ENCODE measurements at places on chromosomes 16 and 17.
A peak's percentile ranks its signal among the peaks of the same experiment; 100 is the strongest.

DNA sequence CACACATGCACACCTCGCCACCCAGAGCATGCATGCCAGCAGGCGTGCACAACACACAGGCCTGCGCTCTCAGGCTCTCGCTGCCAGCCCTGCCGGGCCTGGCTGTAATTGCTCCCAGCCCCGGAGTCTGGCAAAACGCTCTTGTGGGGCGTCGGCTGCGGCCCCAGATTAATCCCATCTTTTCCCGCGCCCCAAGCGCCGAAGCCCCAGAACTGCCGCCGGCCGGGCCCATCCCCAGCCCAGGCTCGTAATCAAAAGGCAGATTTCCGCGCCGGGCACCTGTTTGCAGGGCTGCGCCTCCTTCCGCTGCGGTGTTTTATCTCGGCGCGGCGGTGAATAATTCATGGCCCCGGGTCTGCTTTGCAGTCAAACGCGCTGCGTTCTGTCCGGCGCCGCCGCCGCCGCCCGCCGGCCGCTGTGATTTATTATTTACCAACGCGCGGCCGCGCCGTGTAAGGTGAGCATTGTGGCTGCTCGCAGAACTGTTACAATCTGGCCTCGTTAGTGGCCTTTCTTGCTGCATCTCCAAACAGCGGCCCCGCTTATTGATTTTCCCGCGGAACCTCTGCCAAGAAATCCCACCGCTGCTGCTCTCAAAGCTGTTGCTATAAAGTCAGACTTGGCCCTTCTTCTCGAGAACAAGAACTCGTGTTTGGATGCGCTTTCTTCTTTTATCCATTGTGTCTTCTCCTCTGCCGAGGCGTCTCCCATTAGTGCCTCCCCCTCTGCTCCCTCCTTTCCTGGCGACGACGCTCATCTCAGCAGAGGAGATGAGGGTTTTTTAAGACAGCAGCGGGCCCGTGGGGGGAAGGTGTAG lies 126.1 kb downstream of the IRX5 start:
- no peak for DNase-seq

DNA sequence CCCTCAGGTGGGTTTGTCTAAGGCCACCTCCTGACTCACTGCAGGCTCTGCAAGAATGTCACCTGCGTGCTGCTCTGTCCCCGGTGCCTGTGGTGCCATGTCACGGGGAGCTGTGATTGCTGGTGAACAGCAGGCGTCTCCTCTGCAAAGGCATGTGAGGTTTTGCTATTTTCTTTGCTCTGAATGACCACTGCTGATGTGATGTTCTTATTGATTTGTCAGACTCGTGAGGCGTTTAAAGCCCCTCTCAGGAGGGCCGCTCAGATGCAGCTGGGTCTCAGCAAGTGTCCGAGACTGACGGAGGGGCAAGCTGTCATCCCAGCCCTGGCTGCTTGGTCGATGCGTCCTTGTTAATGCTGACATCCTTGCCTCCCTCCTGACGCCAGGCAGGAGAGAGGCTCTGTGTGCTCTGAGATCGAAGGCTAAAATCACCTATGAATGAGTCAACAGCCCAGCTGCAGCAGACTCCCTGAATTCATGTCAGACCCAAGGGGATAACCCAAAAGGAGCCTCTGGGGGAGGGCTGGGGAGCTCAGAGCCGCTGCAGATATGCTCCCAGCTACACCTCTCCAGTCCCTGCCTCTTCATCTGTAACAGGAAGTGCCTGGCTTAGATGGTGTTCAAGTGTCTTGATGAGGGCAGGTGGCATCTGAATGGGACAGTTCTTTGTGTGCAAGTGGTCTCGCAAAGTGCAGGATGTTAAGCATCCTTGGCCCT lies 11.8 kb upstream of the PEMT start:
- no peak for DNase-seq

DNA sequence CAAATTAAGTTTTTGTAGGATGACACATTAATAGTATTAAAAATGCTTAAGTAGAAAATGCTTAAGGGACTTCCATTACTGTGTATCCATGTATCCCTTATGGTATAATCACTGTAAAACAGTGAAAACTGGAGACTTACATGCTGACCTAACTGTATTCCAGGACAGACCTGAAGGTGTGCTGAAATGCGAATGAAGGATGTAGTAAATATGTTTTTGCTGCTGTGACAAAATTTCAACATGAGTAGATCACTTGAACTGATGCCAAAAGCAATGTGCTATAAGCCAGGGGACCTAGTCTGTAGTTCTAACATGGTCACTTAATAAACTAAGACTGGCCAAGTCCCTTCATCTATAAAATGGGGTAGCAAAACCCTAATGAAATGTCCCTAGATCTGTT lies 142.0 kb upstream of the CORO6 start:
- DNase-seq = no peak

DNA sequence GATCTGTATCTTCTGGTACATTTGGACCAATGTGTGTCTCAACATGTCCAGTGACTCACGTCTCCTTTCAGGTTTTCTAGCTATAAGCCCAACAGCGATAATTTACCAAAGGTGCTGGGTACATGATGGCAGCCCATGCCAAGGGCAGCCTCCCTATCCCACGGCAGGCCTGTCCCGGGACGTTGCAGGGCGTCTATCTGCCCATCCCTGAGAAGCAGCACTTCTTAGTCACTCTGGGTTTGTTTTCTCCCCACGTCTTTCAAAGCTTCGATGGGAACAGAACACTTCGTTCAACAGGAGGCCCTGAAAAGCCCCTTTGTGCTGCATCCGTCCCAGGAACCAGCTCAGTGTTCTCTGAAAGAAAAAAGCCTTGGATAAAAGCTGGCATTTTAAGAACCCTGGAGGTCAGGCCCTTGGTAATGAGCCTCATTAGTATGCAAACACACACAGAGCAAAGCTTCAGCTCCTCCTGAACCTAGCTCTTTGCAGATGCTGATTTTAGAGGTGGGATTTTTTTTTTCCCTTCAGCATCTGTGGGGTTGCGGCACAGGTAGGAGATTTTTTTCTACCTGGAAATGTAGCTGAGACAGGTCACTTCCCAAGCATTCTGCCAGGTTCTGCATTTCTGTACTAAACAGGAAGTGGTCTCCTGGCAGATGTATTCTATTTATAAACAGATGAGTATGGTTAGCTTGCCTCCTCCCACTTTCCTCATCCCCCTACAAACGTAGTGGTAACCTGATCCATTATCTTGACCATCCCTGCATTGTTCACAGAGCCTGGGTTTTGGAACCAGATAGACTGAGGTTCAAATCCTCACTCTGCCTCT lies 17.5 kb upstream of the MT4 start:
- DNase-seq = no peak

DNA sequence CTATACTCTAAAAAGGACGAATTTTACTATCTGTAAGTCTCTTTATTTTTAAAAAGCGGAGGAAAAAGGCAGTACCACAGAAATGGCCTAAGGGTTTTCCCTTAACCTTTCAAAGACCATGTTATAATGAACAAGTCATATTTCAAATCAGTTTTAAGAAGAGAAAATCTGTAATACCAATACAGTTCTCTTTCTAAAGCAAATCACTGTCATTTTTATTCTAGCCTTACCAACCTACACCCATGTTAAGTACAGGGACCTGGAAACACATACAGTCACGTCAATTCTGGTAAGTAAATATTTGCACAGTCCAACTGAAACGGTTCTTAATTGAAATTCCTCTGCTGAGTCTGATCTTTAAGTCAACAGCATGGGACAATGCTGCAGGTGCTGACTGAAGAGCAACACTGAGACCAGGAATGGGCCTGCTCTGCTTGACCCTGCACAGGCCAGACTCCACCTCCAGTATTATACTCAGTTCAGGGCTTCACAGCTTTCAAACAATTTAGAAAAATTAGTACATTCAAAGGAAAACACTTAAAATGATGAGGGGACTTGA lies 20.2 kb downstream of the MBTPS1 start:
- no peak for DNase-seq

- DNase-seq = no peak
Observed at GRCh38 chr16:85861095-85861825, 37.7 kb upstream of the IRF8 start.

- DNase-seq = no peak
Observed at GRCh38 chr16:57947261-57947660, 23.7 kb downstream of the CNGB1 start.

GRCh38 chr17:12104831-12105230 lies 84.2 kb downstream of the MAP2K4 start:
- DNase-seq = no peak

GRCh38 chr17:65254166-65254565 lies 117.0 kb downstream of the RGS9 start:
- no peak for DNase-seq

- no peak for DNase-seq
Observed at GRCh38 chr17:64117981-64118979, 11.7 kb downstream of the ERN1 start.

GRCh38 chr17:69245617-69246016 lies 17.0 kb upstream of the ABCA10 start:
- no peak for DNase-seq

DNA sequence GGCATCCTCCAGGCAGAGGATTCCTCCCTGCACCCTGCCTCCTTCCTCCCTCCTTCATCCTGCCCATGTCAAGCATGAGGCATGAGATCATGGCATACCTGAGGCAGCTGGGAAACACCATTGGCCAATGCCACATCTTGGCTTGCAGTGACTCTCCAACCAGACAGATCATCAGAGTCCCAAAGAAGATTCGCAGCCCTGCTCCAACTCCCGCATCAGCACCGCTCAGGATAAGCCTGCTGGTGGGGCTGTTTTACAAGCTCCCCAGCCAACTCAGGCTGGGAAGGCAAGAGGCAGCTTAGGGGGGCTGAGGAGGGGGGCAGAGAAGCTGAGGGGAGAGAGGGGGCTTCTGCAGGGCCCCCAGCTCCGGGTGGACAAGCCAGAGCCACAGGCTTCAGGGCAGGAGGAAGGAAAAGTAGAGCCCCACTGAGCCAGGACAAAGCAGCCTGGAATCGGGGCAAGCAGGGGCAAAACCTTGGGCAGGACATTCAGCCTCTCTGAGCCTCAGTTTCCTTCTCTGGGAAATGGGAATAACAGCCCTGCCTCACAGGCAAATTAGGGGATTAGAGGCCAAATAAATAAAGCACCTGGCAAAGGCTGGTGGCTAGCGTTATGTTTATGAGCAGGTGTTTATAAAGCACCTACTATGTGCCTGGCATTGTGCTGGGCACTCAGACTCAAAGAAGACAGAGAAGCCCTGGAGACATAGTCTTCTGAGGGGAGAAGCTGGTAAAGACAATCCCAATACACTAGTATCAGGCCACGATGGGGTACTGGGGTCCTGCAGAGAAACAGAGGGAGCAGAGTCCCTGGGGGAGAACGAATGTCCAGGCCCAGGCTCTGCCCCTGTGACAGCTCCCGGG lies 88.1 kb downstream of the GOSR1 start:
- DNase-seq = no peak

DNA sequence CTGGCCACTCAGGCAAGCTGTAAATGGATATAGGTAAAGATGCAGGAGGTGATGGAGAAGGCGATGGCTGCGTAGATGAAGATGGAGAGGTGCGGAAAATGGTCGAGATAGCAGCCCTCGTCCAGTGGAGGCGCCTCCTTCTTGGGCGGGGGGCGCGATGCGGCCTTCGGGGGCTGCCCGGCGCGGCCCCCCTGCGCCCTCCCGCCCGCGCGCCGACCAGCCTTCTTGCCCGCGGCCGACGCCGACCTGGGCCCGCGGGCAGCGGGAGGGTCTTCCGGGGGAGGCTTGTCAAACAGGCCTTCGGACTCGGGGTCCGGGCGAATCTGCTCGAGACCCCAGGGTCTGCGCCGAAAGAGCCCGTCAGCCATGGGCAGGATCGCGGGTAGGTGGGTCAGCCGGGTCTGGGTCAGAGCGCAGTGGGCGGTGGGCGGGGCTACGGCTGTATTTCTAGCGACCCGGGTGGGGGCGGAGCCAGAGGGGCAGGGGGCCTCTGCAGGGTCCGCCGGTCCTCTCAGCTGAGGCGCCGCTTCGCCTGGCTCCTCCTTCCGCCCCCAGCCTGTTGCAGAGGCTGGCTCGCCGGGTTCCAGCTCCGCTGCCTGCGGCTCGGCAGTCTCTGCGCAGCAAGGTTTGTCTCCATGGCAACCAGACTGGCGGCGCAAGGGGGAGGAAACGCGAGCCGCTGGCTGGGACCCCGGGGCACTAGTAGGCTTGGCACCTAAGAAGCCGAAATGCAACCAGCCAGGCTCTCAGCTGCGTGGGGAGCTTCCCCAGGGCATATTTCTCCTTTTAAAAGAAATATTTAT lies 14.4 kb downstream of the MIS12 start:
- DNase-seq = peak; percentile 41

GRCh38 chr16:54027558-54027957 lies 259.0 kb downstream of the IRX3 start:
- no peak for DNase-seq

DNA sequence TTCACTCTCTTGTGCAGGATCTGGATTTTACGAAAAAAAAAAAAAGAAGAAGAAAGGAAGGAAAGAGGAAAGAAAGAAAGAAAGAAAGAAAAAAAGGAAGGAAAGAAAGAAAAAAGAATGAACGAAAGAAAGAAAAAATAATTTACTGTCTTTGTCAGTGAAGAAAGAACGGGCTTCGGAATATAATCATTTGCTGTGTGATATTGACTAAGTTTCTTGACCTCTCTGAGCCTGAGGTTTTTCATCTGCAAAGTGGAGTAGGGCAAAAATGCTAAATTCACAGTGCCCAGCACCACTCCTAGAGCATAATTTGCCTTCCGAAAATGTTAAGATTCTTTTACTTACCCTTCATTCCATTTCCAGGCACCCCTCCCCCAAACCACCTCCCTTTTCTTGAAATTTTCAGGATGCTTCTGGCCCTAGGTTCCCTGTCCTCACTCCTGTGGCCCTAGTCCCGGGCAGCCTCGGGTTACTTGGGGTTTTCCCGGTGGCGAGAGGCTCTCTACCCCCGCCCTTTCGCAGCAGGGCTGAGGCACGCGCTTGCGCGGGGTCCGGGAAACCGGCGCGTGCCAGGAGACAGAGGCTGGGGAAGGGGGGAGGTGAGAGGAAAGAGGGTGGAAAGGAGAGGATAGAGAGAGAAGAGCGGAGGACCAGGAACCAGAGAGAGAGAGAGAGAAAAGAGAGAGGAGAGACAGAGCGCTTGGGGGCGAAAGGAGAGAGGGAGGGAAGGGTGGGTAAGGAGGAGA lies at the start of gene CNTNAP1:
TSS of gene CNTNAP1 (plus strand) at position 556 of the 746 bp plus-strand sequence. CDS start 299 bp downstream, outside the sequence.
- DNase-seq = no peak

GRCh38 chr17:6427279-6427781 lies 7.6 kb downstream of the AIPL1 start:
- no peak for DNase-seq

DNA sequence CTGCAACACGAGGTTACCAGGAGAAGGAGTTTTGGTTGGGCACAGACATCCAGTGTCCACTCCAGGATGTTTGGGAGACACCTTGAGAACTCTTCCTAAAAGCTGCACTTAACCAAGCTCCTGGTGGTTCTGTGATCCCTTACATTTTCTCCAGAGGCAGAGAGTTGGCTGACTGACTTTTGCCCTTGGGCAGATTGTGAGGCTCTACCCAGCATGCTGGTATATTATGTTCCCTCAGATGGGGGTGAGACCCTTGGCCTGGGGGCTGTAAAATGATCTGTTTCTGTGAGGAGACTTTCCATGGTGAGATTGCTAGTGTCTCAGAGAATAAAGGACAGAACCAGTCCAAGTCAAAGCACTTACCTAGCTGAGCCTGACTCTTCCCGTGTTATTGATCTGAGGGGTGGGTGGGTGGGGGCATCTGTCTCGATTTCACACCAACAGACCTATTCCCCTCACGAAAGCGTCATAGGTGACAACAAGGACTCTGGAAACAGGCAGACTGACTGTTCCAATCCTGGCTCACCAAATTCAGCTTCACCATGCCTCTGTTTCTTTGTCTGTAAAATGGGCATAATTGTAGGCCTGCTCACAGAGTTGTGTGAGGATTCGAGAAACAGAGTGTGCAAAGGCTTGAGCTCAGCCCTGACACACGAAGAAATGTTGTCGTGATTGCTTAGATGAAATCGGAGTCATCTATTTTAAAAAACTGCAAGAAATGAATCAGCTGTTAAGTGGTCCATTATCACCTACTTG lies 12.2 kb downstream of the USB1 start:
- DNase-seq = no peak
